ENCODE measurements at places on chromosomes 7 and 10.

GRCh38 chr7:16836481-16836880 lies 31.7 kb upstream of the AGR2 start:
- no peak for DNase-seq

- DNase-seq = no peak
Measured at GRCh38 chr7:129497156-129497555, 5.2 kb upstream of the SMKR1 start.

- DNase-seq = no peak
Measured at GRCh38 chr7:120280743-120281142, 7.8 kb downstream of the KCND2 start.

DNA sequence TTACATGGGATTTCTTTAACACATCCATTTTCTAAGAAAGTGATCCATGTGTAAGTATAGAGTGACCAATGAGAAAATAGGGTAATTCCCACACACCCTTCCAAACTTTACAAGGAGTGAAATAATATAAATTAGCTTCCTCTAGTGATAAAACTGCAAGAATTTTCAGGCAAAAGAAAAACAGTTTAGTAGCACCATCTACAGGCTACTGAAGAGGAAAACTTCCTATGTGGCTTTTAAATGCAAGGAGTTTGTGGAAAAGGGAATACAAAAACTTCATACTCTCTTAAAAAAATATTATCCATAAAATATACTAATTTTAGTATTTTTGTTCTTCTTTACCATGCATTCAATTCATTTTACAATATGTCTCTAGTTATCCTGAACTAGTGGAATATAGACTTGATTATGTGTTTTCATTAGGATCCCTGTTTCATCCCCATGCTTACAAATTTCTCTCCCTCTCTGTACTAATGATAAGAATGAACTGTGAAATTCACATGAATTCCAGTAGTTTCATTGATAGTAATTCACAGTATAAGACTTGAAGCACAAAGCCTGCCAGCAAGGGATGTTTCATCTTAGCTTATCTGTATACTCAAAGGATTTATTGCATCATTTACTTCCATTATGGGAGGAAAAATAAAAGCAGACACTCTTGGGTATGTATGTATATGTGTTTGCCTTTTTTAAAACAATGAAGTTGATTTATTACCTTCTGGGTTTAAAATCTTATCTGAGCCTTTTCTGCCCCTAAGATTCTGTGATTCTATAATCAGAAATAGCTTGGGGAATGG lies 442.9 kb downstream of the AUTS2 start:
- no peak for DNase-seq

DNA sequence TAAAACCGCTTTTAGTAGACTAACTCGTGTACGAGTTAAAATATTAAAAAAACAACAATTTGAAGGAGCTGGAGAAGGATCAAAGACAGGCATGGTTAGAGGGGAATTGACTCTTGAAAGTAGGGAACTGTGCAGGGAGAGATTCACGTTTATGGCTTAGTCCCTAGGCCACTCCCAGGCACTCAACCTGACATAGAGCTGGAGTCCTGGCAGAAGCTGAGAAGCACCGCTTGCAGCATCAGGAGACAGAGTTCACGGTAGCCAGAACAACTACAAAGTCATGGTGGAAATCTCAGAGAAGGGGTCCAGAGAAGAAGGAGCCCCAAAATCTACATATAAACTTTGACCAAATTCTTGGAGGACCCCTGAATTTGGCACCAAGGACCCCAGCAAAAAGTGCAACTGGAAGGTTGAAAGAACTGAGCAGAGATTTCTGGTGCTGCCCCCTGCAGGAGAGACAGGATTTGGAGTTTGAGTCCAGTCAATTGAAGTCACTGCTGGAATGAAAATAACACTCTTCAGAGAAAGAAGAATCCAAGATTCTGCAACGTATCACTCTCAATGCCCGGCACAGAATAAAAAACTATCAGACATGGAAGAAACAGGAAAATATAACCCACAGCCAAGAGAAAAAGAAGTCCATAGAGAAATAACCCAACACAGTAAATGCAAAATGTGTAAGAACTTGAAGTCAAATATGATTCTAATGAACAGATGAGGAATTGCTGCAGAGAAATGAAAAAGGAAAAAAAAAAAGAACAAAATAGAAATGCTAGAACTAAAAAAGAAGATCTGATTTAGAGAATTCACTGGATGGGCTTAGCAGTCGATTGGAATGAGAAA lies 493.3 kb upstream of the PODXL start:
- DNase-seq = no peak

- no peak for DNase-seq
Measured at GRCh38 chr7:18552316-18552916, 56.9 kb downstream of the HDAC9 start.

GRCh38 chr7:108000875-108001763 lies 1.8 kb downstream of the LAMB1 start:
- peak; percentile 71 for DNase-seq

DNA sequence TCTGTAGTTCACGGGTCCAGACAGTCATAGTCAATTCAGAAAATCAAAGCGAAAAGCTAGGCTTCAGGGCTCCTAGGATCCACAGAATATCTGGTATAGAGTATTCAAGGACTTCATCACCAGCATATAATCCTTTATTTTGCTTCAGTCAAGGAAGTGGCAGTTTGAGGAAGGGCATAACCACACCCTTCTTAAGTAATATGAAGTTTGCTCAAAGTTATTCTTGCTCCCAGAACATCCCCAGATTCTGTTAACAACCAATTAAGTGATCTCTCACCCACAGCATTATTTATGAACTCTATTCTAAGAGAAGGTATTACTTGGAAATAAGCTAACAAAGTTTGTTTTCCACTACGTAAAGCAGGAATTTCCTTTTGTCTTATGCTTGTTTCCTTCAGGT lies 13.2 kb downstream of the CWF19L1 start:
- no peak for DNase-seq

DNA sequence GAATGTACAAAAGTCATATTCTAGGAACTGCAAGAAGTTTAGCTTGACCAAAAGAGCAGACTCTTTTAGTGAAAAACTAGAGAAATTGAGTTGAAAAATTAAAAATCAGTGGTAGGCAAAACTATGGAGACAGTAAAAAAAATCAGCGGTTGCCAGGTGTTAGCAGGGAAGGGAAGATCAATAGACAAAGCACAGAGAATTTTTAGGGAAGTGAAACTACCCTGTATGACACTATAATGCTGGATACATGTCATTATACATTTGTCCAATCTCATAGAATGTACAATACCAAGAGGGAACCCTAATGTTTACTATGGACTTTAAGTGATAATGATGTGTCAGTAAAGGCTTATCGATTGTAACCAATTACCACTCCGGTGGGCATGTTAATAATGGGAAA lies 761.9 kb downstream of the MAGI2 start:
- no peak for DNase-seq

DNA sequence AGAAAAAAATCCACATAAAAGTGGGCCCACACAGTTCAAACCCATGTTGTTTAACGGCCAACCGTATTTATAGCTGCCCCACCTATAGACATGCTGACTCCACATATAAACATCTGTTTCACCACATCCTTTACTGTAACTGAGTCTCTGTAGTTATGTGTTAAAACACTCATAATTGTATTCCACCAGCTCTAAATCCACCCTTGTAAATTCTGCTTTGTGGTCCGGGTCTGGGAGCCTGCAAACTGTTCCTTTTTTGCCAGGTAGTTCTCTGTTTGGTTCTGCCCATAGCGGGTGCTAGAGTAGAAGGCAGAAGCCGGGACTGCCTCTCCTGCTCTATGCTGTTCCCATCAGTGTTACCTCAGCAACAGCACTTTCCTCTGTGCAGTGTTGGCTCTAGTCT lies 20.2 kb upstream of the FHIP2A start:
- peak; percentile 28 for DNase-seq

DNA sequence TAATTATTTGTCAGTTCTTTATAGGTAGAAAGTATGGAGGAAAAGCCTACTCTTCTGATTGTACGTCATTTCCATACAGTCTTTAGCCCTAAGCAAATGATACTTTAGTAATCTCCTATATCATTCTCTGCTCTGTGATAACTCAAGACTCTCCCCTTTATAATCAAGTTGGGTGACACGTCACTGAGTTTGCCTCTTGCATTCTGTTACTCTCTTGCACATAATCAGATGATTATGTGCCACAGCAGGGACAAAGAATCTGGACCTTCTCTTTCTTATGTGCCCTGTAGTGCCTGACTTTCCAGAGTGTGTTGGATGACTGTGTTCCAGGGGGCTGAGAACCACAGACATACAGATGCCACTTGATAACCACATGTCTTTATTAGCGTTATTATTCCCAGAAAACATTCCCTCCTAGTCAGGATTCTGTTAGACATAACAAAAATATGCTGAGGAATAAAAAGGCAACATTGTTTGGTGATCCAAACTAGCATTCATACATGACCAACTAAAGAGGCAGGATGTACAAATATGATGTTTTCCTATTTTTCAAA lies 116.4 kb upstream of the HGF start:
- no peak for DNase-seq

- no peak for DNase-seq
Measured at GRCh38 chr7:42642699-42643098, 269.2 kb downstream of the C7orf25 start.

GRCh38 chr10:127993056-127993690 lies 86.3 kb downstream of the PTPRE start:
- no peak for DNase-seq

GRCh38 chr10:74194545-74194944 lies 43.5 kb downstream of the ADK start:
- no peak for DNase-seq

DNA sequence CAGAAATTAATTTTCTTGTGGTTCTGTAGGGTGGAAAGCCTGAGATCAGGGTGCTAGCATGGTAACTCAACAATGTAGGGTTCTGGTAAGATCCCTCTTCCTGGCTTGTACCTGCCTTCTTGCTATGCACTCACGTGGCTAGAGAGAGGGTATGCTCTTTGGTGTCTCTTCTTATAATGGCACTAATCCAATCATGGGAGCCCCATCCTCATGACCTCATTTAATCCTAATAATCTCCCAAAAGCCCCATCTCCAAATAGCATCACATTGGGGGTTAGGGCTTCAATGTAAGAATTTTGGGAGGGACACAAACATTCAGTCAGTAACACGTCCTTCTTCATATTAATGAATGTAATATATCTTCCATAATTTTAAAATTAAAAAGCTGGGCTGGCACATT lies 39.6 kb upstream of the FAM133B start:
- DNase-seq = no peak

- DNase-seq = no peak
Measured at GRCh38 chr7:13159467-13160184, 472.2 kb downstream of the ARL4A start.

DNA sequence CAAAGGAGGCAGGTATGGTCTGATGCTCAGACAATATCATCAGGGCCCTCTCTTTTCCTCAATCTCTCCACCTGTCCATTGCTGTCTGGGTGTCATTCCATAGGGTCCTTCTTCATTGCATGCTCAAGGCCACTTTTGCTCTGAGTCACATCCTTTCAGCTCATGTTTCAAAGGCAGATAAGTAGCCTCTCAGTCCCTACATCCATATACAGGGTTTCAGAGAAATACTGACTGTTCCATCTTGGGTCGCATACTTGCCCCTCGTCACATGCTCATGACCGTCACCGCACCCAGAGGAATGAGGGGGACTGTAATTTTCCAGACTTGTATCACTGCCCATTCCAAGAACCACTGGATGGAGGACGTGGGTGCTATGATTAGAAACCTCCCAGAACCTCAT lies 93.4 kb downstream of the FAM107B start:
- DNase-seq = no peak

DNA sequence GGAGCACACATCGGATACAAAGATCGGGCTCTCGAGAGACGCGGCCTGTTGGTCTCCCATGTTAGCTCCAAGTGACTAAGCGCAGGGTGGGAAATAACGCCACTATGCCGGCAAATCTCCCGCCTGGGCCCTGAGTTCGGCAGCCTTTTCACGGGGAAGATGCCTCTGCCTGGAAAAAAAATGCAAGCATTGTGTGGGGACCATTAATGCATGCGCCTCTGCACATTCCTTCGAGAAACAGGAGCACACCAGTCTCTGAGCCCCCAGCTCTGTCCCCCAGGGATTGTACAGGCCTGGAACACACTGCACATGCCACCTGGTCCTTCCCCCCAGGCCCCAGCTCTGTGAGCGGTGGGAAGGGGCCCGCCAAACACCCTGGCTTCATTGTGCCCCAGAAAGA lies 44.1 kb downstream of the FBXW4 start:
- no peak for DNase-seq

DNA sequence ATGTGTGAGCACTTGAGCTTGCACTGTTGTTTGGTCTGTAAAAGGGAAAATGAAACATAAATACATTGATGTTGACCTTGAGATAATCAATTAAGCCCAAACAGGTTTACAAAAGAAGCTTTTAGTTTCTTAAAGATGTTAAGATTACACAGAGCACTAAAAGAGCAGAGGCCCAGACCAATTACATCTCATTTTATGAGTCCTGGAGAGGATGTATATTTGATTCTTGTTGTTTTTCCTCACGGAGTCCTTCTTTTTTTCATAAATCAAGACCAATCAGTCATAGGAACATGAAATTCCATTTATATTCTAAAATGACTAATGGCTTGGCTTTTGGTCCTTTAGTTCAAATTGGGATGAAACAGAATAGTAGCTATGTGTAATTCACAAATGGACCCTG lies 249.7 kb upstream of the NPY start:
- DNase-seq = no peak

DNA sequence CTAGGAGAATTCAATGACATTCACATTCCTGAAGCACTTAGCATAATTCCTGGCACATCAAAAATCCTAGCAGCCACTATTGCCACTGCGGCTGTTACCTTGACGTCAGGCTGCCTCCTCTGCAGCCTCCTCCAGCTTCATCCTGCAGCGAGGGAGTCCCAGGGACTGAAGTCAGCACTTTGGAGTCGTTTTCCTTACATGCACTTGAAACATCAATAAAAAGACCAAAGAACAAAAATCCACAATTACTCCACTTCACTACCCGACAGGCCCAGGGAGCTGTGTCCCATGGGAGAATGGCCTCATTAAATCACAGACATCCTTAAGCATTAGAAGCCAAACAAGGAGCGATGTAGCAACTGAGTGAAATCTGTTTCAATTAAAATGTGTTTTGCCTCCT lies 48.6 kb upstream of the NANOS1 start:
- no peak for DNase-seq

- DNase-seq = no peak
Measured at GRCh38 chr7:89771003-89771636, 383.1 kb upstream of the STEAP1 start.

DNA sequence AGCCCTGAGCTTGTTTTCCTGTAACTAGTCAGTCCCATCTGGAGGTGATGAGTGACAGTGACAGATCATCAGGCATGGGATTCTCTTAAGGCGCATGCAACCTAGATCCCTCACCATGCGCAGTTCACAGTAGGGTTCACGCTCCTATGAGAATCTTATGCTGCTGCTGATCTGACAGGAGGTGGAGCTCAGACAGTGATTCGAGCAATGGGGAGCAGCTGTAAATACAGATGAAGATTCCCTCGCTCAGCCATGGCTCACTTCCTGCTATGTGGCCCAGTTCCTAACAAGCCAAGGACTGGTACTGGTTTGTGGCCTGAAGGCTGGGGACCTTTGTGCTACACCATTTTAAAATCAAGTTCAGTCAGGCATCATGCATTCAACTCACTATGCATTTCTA lies 221.7 kb downstream of the KIAA1217 start:
- DNase-seq = no peak

Data from femur (tissue), 1 donor.